ENCODE measurements at places on chromosomes 12 and 14.

- no peak for DNase-seq
These were observed 7.9 kb downstream of the NOVA1 start for GRCh38 chr14:26589925-26590324.

- no peak for DNase-seq
These were observed 4.8 kb downstream of the CNPY2 start for GRCh38 chr12:56311003-56311402.

DNA sequence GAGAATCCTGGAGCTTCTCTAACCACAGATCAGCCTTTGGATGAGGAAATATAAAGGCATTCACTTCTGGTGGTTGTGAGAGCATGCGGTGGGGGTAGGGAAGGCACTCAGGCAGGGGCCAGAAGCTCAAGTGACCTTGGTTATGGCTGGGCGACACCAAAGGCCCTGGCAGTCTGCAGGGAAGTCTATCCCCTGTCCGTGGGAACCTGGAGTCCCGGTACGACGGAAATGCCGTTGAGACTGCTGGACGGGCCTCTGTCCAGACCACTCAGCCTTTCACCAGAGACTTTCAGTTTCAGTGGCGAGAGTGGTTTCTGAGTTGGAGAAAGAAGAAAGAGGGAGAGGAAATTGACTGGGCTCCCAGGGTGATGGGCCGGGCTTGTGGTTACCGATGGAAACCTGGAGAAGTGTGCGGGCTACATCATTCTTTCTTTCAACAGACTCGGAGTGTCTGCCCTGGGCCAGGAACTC is 20.9 kb downstream of the ISCA2 start:
- no peak for DNase-seq

DNA sequence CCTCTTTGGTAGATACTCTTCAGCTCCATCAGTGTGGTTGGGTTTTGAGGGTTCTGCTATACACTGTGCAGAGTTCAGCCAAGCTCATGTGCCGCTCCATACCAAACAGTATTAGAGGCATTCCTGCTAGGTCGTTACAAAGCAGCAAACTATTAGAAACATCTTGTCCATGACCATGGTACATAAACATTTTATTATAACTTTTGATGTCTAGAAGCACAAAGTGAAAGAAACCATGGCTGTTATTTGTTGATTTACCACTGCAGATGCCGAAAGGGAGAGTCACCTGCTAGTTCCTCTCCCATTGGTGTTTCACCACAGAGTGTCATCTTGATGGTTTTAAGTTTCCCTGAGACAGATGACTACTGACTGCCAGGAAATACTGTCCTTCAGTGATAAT is 242.0 kb downstream of the ADAMTS20 start:
- DNase-seq, result no peak

- DNase-seq, result no peak
These were observed 6.2 kb downstream of the DTX1 start for GRCh38 chr12:113062502-113063395.

GRCh38 chr14:58082011-58082410 is 70.0 kb downstream of the ARMH4 start:
- DNase-seq, result no peak

GRCh38 chr12:104351057-104351983 is 47.8 kb downstream of the EID3 start:
- no peak for DNase-seq

DNA sequence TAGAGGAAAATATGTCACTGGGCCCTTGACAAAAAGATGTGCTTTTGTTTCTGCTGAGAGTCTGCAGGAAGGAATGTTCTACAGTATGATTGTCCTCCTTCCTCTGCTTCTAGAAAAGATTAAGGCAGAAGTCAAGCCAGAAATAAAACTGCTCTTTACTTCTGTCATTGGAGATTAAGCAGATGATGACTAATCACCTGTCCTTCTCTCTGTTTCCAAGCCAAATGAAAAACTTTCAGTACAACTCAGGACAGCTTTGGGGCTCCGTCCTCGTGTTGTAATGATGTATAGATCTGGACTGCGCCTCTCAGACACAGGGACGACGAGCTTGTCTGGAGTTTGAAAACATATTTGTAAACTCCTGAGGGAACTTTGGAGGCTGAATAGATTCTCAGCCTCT is 159.3 kb downstream of the DYRK2 start:
- no peak for DNase-seq

GRCh38 chr12:82359115-82359478 is 768 bp downstream of the METTL25 start:
- DNase-seq, result peak; percentile 48

GRCh38 chr12:112207397-112207924 is 82.1 kb downstream of the TRAFD1 start:
- no peak for DNase-seq

DNA sequence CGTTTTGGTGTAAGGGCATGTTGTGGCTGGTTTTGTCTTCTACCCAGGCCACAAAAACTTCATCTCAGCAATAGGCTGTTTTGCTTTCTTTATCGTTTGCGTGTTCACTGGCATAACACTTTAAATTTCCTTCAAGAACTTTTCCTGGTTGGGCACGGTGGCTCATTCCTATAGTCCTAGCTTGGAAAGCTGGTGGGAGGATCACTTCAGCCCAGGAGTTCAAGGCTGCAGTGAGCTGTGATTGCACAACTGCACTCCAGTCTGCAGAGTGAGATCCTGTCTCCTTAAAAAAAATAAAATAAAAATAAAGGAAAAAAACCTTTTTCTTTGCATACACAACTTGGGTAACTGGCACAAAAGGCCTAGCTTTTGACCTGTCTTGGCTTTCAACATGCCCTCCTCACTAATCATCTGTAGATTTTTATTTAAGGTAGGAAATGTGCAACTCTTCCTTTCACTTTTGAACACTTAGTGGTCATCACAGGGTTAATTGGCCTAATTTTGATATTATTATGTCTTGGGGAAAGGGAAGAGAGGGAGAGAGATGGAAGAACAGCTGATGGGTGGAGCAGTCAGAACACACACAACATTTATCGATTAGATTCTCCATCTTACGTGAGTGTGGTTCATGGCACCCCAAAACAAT is 78.9 kb upstream of the PSMA6 start:
- DNase-seq, result no peak

DNA sequence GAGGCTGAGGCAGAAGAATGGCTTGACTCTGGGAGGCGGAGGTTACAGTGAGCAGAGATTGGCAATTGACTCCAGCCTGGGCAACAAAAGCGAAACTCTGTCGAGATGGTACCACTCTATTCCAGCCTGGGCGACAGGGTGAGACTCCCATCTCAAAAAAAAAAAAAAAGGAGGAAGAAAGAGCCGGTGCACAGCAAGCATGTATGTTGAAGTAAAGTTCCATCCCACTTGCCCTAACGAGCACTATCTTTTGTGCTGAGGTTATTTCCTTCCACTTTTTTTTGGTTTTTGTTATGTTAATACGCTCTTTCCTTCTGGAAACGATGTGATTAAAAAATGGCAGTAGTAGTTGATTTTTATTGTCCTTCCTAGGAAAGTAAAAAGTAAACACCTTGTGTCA is 19.5 kb upstream of the GOLGA5 start:
- no peak for DNase-seq

DNA sequence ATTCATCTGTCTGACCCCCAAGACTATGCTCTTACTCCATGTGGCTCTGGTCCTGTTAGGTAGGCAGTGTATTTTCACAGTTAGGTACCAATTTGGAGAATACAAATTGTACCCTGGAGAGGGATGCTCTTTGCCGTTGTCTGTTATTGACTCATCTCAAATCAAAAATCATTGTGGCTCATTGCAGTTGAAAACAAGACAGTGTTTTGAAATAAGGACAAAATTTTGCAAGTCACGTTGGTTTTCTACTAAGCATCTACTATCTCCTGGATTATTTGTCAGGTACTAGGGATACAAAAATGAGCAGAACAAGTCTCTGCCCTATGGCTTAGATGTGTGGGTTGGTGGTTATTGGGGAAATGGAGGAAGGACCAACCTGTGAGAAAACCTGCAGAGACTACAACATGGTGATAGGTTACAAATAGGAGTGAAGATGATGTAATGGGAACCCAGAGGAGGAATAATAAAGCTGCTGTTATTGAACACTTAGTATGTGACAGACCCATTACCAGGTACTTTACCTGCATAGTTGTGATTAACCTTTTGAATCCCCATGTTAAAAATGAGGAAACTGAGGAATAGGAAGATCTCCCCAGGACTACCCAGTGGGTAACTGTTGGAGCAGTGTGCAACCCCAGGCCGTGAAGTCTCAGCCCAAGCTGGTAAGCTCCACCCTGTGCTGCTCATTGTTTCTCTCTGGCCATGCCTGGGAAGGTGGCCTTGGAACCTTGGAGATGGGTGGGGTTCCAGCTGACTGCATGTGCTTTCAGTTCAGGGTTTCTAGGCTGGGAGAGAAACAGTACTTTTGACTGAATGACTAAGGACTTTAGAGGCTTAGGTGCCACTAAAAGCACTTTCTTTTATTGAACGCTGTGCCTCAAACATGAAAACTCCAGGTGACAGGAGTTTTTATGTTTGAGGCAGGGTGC is 72.9 kb upstream of the SRSF5 start:
- no peak for DNase-seq

GRCh38 chr14:61372379-61372778 is 51.0 kb downstream of the PRKCH start:
- no peak for DNase-seq

DNA sequence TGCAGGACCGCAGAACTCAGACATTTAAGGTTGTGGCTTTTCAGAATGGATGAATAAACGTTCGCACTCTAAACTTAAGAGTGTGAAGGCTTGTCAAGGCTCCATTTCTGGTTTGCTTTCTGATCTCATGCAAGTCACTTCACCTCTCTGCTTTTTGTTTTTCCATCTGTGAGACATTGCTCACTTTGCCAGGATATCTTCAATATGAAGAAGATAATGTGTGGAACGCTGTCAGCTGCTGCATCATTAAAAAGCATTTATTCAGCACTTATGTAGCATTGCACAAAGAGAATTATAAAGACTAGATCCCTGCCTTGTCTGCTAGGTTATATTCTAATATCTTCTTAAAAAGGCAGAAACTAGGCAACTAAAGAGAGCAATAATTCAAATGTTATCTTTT is 172.2 kb downstream of the CACNA1C start:
- no peak for DNase-seq
